ENCODE measurements at places on chromosomes 5 and 9. TPM values are rescaled to one million over a fixed set of nuclear protein-coding genes. Genes with fewer than 3 reads are reported as not detected.

The TAS2R1 gene
- total RNA-seq: 0.31 TPM

The GAS1 gene
- total RNA-seq: 6.1 TPM

The SLC22A4 gene
- total RNA-seq: 0.78 TPM

The EFNA5 gene
- total RNA-seq: 7.5 TPM

The TSLP gene
- 0.35 TPM for total RNA-seq

The TMEM215 gene
- 1.2 TPM for total RNA-seq

The UBAP1 gene
- total RNA-seq: 20.7 TPM

DNA sequence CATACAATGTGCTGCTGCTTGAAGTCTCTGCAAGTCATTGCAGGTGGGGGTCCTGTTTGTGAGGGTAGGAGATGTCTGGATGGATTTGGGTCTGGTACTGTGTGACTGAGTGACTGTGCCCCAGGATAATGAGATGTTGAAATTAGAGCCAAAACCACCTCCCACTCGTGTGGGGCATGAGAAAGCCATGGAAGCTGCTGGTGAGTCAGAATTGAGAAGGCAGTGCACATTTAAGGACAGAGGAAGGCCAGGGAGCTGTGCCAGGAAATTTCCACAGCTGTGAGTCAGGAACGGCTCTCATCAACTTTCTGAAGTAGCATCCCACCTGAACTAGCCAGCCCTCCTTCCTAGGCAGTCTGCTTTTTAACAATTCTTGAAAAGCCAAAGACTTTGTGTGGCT is 229.8 kb downstream of the DRD1 start:
- DNase-seq: no peak
- no peaks in the 10 kb centered on the region for H3K36me3 ChIP-seq
- no peak overlapping the region for H3K27ac ChIP-seq
- no peak overlapping the region for H3K4me3 ChIP-seq
- H3K4me1 ChIP-seq: no peaks in the 10 kb centered on the region

DNA sequence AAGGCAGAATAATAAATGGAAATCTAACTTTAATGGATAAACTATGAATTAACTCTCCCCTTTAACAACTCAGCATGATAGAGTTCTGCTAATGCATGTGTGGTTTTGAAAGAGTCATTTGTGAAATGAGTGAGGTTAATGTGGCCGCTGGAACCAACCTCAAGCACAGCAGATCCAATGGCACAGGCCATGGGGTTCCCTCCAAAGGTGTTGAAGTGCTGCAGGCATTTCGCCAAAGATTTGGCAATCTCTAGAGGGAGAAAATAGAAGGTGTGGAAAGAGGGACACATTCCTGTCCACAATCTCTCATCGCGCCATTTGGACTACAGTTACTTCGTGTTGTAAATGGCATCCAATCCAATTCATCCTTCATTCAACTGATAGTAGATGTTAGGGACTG is 35.0 kb downstream of the AGXT2 start:
- no peaks in the 10 kb centered on the region for H3K4me1 ChIP-seq
- H3K36me3 ChIP-seq: no peaks in the 10 kb centered on the region
- H3K4me3 ChIP-seq: no peak overlapping the region
- DNase-seq: no peak

DNA sequence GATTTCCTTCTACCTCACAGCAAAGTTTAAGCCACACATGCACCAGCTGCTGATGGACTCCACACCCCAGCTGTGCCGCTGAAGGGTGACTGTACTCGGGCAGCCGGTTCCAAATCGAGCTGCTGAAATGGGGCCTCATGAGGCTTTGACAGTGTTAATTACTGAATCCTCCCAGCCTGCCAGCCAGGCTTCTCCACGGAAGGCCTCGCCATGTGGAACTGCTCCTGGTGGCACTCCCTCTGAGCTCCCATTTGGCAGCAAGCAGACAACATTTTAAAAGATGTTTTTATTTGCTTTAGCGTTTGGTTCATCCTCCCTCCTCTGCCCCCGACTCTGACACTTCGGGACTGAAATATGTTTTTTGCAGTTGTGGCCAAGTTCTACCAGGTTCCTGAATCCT is 479.4 kb upstream of the MPDZ start:
- H3K27ac ChIP-seq: no peak overlapping the region
- H3K4me3 ChIP-seq: no peak overlapping the region
- no peaks in the 10 kb centered on the region for H3K4me1 ChIP-seq
- no peak for DNase-seq

DNA sequence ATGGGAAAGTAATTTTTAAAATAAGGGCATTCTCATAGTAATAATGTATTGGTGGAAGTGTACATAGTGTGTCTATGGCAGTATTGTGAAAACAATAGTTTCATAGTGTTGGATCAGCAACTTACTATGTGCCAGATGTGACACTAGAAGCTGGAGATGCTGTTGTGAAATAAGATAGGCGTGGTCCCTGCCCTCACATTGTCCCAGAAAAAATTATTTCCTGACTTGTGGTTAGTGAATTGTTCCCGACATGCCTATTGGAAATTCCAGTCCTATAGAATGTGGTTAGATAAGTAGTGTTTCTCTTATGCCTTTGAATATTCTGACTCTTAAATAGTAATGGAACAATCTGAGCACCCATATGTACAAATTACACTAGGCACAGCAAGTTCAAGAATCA is 55.3 kb upstream of the MTAP start:
- H3K36me3 ChIP-seq: no peaks in the 10 kb centered on the region
- no peak for DNase-seq
- H3K27ac ChIP-seq: no peak overlapping the region
- H3K27me3 ChIP-seq: peaks cover 100% of the 10 kb centered on the region

DNA sequence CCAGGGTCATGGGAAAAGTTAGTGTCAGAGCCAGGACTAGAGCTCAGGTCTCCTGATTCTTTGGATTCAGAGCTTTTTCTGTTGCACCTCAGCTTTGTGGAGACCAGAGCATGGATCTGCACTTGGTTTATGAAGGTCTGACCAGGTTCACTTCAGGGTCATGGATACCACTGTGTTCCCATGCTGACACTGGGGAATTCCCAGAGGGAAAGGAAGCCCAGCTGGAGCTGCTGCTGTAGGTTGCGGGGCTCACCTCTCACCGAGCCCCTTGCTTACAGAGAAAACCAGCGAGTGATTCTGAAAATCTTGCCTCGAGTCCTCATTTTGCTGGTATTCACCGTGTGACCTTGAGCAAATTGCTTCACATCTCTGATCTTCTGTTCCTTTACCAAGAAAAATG is 83.0 kb downstream of the RGS3 start:
- H3K4me1 ChIP-seq: 0 out of 2 replicates have a peak, but pooled peaks cover 6% of the 10 kb centered on the region
- no peak overlapping the region for H3K27ac ChIP-seq
- H3K4me3 ChIP-seq: no peak overlapping the region

DNA sequence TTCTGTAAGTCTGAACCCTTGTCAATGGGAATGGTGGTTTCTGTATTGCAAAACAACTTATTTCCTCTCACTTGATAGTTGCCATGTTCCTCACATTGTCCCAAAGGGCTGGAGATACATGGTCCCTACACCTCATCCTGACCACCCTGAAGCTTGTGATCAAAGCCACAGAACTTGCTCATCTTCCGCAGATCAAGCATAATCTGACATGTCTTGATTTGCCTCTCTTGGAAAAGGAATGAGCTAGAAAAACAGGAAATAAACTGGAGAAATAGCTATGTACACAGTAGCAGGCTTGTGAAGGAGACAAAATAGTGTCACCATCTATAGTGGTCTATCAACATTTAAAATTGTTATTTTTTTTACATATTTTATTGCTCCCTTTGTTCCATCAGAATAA is 871.9 kb upstream of the C9orf72 start:
- no peaks in the 10 kb centered on the region for H3K36me3 ChIP-seq
- DNase-seq: no peak
- H3K27me3 ChIP-seq: no peaks in the 10 kb centered on the region
- no peak overlapping the region for H3K4me3 ChIP-seq
- no peaks in the 10 kb centered on the region for H3K4me1 ChIP-seq

DNA sequence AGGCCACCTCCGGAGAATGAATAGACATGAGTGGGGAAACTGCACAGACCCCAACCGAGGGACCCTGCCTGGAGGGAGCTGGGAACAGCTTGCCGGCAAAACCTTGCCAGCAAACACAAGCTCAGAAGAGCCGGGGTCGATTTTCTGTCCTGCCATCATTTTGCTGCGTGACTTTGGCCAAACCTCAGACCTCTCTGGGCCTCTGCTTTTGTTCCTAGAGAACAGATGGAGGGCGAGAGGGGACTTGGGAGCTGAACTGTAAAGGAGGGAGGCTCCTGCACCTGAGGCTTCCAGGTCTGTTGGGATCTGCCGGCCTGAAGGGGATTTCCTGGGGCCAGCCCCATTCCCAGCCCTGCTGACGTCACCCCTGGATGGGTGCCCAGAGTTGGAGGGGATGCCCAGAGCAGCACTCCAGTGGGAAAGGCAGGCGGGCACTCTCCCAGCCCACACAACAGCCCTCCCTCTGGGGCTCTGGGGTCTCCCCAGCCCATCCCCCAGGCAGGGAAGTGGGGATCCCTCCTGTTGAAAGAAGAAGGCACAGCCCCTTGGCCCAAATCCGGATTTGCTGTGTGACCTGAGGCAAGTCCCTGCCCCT is 40.4 kb upstream of the SYNPO start:
- H3K4me3 ChIP-seq: no peak overlapping the region
- no peaks in the 10 kb centered on the region for H3K27me3 ChIP-seq
- H3K36me3 ChIP-seq: no peaks in the 10 kb centered on the region

GRCh38 chr9:95316794-95317118 is 753 bp downstream of the FANCC start:
- DNase-seq: peak; percentile 95
- peak overlapping the region; percentile 71 for H3K27ac ChIP-seq
- H3K4me3 ChIP-seq: peak overlapping the region; percentile 60
- H3K4me1 ChIP-seq: peaks cover 9% of the 10 kb centered on the region
- no peaks in the 10 kb centered on the region for H3K27me3 ChIP-seq

GRCh38 chr5:68287976-68288706 is 72.6 kb downstream of the PIK3R1 start:
- peak overlapping the region; percentile 65 for H3K4me3 ChIP-seq
- H3K27me3 ChIP-seq: no peaks in the 10 kb centered on the region
- H3K36me3 ChIP-seq: no peaks in the 10 kb centered on the region
- 0 out of 2 replicates have a peak overlapping the region, but pooled peaks have one; percentile 17 for H3K27ac ChIP-seq
- peaks cover 45% of the 10 kb centered on the region for H3K4me1 ChIP-seq
